NCI-H1105 (cell line): ENCODE measurements at places on chromosomes 11 and 22.
A peak's percentile ranks its signal among the peaks of the same experiment; 100 is the strongest.

DNA sequence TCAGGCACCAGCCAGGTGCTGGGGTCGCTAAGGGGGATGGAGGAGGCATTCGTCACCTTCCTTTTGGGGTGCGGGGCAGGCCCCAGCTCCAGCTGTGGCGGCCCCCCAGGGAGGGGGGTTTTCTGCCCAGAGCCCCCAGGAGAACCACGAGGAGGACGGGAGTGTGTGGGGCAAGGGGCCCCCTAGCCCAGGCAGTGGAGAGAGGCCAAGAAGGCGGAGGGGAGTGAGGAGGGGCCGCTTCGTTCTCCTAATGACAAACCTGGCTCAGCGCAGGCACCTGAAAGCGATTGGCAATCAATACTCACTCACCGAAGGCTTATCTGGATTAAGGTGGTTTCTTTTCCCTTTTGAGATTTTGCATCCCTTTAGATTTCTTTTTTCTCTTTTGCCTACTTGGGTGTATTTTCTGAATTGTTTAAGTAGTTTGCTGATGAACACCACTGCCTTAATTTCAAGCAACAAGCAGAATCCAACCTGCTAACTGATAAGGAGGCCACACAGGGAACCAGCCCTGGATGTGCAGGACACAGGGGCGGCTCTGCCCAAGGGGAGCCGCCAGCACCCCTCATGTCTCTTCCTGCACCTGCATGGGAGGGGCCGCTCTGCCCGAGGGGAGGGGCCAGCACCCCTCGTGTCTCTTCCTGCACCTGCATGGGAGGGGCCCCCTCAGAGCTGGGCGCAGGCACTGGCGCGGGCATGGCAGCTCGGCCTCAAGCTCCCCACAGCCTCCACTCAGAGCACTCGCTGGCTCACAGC, 122.3 kb downstream of the BRD1 start:
- no peak for DNase-seq

GRCh38 chr11:17783878-17784277, 49.3 kb downstream of the KCNC1 start:
- no peak for DNase-seq

DNA sequence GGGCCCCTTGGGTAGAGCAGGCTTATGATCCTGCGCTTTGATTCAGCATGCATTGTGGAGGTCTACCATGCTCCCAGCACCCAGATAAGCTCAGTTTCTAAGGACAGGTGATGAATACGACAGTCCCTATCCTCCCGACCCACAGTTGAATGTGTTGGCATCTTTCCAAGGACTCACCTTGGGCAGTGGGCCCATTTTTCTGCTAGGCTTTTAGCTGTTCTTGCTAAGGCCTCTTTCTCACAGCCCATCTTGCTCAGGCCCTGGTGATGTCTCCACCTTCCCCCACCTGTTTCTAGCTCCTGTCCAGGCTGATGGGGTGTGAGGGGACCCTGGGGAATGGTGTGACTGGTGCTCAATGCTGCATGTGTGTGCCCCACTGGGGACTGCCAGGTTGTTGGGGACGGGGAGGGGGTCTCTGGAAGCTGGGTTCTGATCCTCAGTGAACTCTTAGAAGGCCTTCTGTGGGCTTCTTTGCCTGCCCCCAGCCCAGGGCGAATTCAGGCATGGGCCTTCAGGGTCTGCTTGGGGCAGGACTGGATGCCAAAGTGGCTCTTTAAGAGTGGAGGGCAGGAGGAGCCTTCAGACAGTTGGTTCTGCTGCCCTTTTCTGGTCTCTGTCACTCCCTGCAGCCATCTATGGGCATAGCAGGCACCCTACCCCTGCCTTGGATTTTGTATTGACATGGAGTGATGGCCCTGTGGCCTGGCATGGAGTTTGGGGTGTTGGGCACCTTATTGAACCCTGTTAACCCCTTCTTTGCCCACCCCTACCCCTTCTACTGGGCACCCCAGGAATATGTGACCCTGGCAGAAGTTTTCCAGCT, 33.1 kb downstream of the PHLDB1 start:
- DNase-seq = peak; percentile 82

GRCh38 chr11:110425751-110426545, 3.8 kb upstream of the FDX1 start:
- DNase-seq = no peak

- DNase-seq = no peak
Observed at GRCh38 chr11:58829786-58830185, 14.7 kb downstream of the GLYATL2 start.

- no peak for DNase-seq
Observed at GRCh38 chr22:42857845-42858481, 890 bp upstream of the ARFGAP3 start.

DNA sequence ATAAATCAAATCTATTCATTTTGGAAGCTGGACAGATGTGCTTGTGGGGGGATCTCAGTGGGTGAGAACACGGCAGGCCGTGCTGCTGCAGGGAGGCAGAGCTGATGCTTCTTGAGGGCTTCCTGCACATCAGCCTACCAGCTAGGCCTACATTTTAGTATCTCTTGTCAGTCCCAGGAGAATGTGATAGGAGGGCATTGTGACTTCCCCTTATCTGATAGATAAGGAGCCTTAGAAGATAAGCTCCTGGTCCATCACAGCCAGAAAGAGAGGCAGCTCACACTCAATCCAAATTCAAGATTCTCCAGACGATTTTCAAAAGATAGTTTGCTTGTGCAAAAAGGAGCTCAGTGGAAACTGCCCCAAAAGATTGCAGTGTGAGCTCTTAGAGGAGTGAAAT, 89.0 kb downstream of the SHANK2 start:
- DNase-seq = no peak
